ENCODE measurements at places on chromosomes 3 and 15. TPM values are rescaled to one million over a fixed set of nuclear protein-coding genes. Genes with fewer than 3 reads are reported as not detected.

Gene LRRIQ4
- total RNA-seq: not detected

Gene LAMB2
- total RNA-seq: 189 TPM

Gene GOLGA8G
- not detected for total RNA-seq

Gene XCR1
- total RNA-seq: not detected

Gene RAB6B
- 49.2 TPM for total RNA-seq

Gene FAM174B
- 30.7 TPM for total RNA-seq

Gene PLSCR2
- total RNA-seq: 0.54 TPM

Gene UNC13C
- not detected for total RNA-seq

Gene CELSR3
- total RNA-seq: 7.7 TPM

Gene LPP
- 90.0 TPM for total RNA-seq

Gene MCTP2
- 0.15 TPM for total RNA-seq

Gene GP9
- not detected for total RNA-seq

Gene GOLGA6L7
- total RNA-seq: not detected

Gene TRIM42
- total RNA-seq: not detected

Gene CDHR4
- total RNA-seq: not detected

Gene DYNLT2B
- 41.4 TPM for total RNA-seq

Gene CEP152
- 13.9 TPM for total RNA-seq

Gene CX3CR1
- not detected for total RNA-seq

Gene HCLS1
- 0.85 TPM for total RNA-seq

Gene NR2E3
- 0.98 TPM for total RNA-seq

Gene AP3B2
- 0.95 TPM for total RNA-seq

Gene ROPN1
- not detected for total RNA-seq

Gene SPINT1
- 32.7 TPM for total RNA-seq

Gene ATP13A5
- not detected for total RNA-seq

Gene ENTPD3
- not detected for total RNA-seq

Gene SLC9C1
- not detected for total RNA-seq

Gene SLC12A8
- 7.0 TPM for total RNA-seq

Gene TKT
- total RNA-seq: 338 TPM

Gene NRROS
- total RNA-seq: 8.8 TPM

Gene NMNAT3
- total RNA-seq: 1.9 TPM

Gene SPRED1
- total RNA-seq: 29.6 TPM

Gene ISG20
- 14.9 TPM for total RNA-seq

Gene GOLGA8B
- 161 TPM for total RNA-seq

Gene RARB
- total RNA-seq: not detected

Gene VGLL4
- total RNA-seq: 66.0 TPM

Data from Panc1 (cell line).